NCI-H187 treated with DMSO at 0.1 percent for 48 hours (cell line): ENCODE measurements at places on chromosomes 11 and 22.
A peak's percentile ranks its signal among the peaks of the same experiment; 100 is the strongest.

DNA sequence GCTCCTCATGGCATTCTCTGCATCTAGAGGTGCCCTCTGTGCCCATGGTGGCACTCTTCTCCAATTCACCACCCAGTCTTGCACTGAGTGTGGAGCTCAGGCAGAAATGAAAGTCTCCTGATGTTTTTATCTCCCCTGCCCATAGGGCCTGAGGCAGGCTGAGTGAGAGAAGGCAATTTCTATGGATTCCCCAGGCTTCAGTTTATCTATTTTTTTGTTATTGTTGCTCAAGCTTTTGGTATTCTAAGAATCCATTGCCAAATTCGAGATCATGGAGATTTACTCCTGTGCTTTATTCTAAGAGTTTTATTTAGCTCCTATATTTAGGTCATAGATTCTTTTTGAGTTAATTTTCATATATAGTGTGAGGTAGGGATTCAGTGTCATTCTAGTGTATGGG is 40.7 kb downstream of the TSPAN18 start:
- no peak for DNase-seq

- no peak for DNase-seq
Measured at GRCh38 chr22:45470871-45471270, 31.8 kb upstream of the FBLN1 start.

- DNase-seq = no peak
Measured at GRCh38 chr22:42895087-42895486, 38.0 kb upstream of the ARFGAP3 start.

DNA sequence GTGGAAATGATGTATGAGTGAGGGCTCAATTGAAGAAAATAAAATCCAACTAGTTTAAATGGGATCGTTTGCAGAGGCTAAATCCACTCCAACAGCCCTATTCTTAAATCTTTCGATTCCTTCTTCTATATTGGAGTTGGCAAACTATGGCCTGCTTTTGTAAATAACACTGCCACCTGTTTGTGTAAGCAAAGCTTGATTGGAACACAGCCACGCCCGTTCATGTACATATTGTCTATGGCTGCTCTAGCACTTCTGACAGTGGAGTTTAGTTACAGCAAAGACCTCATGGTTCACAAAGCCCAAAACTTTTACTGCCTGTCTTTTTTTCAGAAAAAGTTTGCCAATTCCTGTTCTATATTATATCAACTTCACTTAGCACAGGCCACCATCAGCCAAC is 40.6 kb upstream of the RCN1 start:
- DNase-seq = no peak

GRCh38 chr11:128776424-128777284 is 82.8 kb downstream of the FLI1 start:
- no peak for DNase-seq

GRCh38 chr11:1603629-1604028 is 4.6 kb downstream of the KRTAP5-3 start:
- peak; percentile 39 for DNase-seq

- DNase-seq = no peak
Measured at GRCh38 chr11:35232891-35233330, 93.9 kb downstream of the CD44 start.

DNA sequence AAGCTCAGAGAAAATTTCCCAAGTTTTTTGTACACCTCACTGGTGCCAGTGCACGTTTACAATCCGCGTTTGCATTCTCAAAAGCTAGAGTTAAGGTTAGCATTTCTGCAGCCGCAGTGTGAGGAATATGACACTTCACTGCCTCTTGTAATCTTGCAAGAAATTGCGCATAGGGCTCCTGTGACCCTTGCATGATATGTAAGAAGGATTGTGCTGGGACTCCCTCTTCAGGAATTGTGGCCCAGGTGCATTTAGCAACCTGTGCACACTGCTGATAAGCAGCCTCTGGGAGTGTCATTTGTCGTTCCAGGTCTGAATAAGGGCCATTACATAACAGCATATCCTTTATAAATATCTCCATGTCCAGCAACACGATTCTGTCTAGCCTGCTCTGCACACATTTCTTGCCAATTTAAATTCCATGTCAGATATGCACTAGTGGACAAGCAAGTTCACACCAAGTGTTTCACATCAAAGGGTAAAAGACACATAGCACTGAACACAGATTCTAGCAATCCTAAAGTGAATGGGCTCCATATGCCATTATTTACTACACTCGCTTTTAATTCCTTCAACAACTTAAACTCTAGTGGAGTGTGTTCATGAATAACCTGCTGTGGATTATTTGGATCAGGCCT is 69.2 kb upstream of the INCENP start:
- peak; percentile 4 for DNase-seq

DNA sequence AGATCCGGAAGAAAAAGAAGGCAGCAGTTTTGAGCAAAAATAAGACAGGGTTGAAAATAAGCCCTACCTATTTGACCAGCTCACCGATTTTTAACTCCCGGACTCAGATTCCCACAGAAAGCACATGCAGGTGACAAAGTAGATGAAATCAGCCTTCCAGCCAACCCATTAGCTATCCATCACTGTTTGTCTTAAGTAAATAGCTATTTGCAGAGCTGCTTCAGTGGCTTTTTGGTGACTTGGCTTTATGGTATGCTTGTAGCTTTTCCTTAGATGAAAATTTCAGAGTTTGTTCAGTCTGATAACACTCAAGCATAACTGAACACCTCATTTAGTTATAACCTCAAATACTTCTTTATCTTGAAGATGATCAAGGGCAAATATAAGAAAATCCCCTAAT is 192.6 kb downstream of the HIPK3 start:
- DNase-seq = no peak

DNA sequence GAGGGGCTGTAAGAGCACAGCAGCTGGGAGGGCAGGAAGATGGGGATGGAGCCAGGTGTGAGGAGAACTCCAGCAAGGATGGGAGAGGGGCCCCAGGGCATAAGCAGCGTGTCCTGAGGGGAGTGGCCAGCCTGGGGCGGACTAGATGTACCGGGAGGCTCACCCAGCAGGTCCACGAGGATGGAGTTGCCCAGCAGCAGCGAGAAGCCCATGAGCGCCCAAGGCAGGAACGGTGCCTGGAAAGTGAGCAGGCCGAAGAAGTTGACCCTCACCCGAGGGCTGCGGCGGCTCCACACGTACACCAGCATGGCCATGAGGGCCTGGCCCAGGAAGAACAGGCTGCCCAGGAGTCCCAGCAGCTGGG is 1.3 kb downstream of the DERL3 start:
- no peak for DNase-seq

DNA sequence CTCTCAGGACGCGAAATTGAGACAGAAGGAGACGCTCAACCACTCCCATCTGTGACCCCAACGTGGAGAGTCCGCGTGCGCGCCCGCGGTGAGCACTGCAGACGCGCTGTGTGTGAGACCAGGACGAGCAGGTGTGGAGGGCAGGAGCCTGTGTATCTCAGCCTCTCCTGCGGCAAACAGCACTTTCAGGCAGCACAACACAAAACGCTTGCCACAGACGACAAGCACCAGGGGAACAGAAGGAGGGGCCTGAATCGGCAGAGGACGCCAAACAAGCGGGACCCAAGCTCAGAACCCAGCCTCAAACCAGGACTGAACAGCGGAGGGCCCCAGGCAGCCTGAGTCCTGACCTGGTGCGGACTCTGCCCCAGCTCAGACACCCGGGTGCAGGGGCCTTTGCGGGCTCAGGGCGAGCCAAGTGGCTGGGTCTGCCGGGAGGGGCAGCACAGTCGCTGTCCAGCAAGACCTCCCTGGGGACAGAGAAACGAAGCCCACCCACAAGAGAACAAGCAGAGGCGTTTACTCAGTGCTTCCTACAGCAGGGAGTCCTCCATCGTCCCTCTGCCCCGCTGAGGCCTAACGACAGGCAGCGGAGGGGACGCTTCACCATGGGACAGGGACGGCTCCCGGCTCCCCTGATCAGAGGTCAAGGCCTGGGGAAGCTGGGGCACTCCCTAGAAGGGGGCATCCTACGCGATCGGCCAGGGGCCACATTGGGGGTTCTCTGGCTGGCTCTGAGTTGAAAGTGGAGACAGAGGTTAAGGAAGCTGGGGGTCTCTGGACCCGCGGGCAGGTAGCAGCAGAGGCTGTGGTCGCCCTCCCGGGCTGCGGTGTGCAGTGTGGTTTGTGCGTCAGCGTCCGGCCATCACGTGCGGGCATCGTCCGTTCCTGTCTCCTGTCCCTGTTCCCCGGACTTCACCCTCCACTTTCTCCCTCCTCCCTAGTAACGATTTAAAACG is 560.8 kb downstream of the BRD1 start:
- no peak for DNase-seq

DNA sequence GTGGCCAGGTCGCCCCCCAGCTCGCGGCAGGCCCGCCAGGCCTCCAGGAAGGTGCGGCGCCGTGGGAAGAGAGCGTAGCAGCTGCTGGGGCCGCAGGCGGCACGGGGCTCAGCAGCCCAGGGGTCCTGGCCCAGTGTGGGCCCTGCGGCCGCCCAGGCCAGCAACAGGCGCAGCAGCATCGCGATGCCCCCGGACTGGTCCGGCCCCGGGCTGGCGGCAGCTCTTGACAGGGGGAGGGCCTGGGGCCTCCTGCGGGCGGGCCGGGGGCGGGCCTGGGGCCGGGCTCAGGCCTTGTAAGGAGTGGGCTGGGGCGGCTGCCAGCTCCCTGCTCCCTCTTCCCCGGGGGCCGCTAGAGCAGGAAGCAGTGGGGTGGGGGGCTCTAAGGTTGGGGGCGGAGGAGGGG is at the start of gene CD248:
CD248 (minus strand) TSS at position 196 of the 403 bp plus-strand sequence; CDS start at position 179, 17 bp downstream.
- DNase-seq = no peak

GRCh38 chr11:67195971-67196456 is 70.3 kb upstream of the GRK2 start:
- DNase-seq = no peak

DNA sequence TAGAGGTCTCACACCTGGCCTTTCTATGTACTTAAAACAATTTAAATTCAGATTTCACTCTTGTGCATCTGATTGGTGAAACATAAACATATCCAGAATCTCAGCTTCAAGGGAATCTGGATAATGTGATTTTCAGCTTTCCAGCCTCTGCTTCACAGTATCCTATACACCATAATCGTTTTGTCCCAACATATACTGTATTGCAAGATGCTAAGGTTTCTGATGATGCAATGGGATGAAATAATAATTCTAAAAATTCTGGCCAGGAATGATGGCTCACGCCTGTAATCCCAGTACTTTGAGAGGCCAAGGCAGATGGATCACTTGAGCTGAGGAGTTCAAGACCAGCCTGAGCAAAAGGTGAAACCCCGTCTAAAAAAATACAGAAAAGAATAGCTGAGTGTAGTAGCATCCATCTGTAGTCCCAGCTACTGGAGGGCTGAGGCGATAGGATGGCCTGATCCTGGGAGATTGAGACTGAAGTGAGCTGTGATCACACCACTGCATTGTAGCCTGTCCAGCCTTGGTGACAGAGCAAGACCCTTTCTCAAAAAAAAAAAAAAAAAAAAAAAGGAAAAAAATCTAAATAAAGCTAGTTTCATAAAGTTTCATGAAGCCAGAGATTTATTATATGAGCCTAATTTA is 41.0 kb upstream of the CTSC start:
- DNase-seq = no peak

DNA sequence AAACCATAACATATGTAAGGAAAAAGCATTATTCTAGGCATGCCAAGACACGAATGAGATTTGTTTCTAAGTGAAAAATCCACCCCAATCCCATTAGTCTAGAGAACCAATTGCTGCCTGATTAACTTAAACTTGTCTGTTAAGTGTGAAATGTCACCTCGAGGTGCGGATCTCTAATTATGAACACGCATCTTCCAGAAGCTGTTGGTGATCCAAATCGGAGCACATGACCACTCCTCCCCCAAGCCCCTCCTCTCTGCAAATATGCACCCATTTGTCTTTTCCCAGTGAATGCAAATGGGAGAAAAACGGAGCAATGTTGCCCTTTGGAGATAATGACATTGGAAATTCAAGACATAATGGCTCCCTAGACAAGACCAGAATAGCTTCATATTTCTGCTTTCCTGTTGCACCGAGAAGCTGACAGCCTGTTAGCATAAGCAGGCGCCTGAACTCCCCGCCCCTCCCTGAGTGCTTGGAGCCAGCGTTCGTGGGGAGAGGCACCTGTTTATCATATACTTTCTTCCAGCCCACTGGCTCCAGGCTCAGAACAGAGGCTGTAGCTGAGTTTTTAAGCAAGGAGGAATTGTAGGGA is 6.0 kb upstream of the FXYD6 start:
- DNase-seq = no peak

DNA sequence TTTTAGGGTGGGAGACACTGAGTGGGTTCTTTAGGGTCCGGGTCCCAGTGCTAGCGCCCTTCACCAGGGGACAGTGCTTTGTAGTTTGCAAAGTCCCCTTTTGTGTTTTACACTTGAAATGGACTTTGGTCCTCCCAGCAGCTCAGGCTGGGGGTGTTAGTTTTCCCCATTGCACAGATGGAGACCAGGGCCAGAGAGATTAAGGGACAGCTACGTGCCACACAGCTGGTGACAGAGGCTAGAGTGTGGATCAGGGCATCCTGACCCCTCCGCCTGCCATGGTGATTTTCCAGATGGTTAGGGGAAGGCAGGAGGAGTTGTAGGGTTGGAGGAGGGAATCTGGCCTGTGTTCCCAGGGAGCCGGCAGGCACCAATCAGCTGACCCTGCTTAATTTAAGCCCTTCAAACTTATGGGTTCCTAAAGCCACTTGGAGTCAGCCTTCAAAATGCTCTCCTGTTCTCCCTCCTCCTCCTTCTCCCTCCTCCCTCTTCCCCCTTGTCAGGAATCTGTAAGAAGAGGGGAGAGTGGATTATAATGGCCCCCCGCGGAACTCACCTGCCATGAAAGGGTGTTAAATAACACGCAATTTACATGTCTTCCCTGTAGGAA is 22.5 kb upstream of the MPPED1 start:
- DNase-seq = no peak

DNA sequence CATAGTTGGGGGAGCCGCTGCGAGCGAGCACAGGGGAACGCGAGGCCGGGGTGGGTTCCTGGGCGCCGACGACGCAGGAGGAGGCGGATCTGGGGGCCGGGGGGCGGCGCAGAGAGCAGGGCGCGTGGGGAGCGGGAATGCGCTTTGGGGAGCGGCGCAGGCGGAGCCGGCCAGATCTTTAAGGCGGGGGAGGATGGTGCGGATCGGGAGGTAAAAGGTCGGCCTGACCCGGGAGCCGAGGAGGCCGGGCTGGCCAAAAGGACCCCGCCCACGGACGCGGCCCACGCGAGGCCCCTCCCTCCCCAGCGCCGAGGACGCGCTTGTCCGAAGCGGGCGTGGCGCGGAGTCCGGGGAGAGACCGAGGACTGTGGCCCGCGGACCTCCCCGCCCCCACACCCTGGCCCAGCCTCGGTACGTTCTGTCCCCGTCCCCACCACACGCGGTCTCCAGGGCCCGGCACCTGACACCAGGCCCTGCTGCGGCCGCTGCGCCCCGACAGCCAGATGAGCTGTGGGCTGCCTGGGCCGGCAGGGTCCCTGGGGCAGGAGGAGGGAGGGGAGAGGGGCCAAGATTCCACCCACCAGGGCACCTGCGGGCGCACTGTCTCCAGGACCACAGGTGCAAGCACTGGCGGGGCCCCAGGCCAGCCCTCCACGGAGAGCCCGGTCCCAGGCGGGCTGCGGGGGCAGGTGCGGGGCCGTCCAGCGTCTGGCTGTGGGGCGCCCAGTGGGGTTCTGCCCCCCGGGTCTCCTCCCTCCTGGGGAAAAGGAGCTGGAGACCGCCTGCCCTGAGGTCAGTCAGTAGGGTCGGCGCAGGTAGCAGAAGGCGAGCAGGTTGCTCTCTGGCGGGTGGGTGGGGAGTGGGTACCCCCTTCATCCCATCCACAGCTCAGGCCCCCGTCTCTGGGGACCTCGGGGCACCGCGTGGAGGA is 10.9 kb downstream of the PIM3 start:
- DNase-seq = no peak
